Hematopoietic multipotent progenitor cell (in vitro differentiated cells): ENCODE measurements at places on chromosomes 2 and 18. TPM values are rescaled to one million over a fixed set of nuclear protein-coding genes. Genes with fewer than 3 reads are reported as not detected.

GRCh38 chr2:44638649-44639048 is 276.9 kb downstream of the CAMKMT start:
- no peak for DNase-seq

- no peak for DNase-seq
These were observed 42.5 kb downstream of the LYPD1 start for GRCh38 chr2:132627536-132627935.

GRCh38 chr2:240323601-240324291 is 111.7 kb upstream of the GPC1 start:
- no peak for DNase-seq

DNA sequence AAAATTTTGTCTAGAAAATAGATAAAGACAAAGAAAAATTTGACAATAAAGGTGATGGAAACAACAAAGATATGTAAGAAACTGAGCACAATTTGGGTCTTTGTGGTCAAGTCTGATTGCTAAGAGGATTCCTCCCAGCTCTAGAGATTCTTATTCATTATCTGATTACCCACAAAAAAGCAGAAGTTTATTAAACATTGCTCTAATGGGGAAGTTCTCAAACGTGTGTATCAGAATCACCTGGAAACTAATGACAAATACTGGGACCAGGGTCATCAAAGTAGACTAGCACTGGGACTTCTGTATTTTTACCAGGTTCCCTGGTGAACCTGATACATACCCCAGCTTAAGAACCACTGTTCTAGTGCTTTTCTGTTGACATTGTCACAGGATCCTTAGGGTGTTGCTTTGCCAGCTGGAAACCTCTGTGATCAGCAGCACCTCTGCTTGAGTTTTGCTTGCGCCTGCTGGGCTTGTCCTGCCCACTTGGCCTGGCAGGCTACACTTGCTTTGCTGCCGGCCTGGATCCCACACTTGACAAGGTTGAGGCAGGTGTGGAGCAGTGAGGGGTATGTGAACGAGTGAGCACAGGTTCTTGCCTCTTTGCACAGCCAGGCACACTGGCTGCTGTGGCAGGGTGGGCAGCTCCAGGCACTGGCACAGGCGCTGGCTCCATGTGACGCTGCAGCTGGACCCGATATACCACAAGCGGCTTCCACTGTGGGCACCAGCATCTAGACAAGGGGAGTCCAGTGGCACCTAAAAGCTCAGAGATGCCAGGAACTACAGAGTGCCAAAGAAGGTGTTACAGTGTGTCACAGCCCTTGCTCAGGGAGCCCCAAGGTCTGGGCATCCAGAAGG is 6.2 kb upstream of the GORASP2 start:
- no peak for DNase-seq

DNA sequence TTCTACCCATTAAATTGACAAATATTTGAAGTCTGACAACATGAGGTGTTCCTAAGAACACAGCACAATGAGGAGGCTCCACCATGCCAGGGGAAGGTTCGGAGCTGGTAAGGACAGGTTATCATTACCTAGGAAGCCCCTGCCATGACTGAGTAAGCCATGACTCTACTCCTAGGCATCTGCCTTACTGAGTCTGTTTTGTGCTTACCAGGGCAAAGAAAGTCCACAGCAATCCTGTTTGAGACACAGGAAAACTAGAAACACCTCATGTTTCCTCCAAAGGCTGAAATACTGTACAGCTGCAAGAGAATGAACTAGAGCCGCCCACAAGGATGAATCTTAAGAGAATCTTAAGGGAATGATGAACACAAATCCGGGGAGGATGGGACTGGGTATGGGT is 11.6 kb downstream of the TGFBRAP1 start:
- DNase-seq, result no peak

DNA sequence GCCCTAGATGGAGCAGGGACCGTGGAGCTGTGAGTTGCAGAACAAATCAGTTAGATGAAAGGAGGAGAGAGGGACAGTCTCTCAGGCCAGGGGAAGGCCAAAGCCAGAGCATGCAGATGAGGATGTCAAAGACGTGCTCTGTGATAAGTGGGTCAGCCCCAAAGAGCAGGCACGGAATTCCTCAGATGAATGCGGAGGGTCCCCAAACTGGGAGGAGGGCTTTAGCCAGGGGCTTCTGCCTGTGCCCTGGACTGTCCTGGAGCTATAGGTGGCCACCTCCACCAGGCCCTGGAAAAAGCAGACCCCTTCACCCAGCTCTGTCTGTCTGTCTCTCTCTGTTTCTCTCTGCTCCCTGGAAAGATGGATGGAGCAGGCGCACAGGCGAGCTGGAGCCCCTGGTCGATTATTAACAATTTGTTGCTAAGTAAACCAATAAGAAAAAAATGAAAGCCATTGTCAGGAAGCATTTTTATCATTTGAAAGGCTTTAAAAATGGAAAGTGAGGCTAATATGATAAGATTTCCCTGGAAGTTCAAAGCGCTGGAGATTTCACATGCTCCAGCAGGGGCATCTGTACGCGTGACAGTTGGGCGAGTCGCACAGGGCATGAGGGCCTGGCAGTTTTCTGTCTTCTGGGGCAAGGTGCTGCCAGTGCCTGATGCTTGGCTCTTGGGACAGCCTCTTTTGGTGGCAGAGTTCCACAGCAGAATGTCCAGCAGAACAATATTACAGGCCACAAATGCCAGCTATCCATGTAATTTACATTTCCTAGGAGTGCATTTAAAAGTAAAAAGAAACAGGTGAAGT is 241.0 kb downstream of the GLI2 start:
- no peak for DNase-seq

DNA sequence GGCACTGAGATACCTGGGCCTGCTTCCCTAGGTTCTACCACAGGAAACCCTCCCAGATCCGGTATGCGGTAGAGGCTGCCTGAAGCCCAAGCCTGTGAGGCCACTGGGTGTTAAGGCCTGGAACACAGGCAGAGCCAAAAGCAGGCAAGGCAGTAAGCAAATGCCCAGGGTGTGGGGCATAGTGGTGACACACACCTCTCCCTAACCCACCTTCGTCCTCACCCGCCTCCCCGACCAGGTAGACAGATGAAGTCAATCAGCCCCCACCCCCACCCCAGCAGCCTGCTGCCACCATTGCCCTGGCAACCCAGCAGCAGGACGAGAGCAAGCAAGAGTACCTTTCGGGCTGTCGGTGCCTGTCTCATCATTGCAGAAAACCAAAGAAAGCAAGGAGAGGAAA is 6.1 kb downstream of the DCTN1 start:
- no peak for DNase-seq

DNA sequence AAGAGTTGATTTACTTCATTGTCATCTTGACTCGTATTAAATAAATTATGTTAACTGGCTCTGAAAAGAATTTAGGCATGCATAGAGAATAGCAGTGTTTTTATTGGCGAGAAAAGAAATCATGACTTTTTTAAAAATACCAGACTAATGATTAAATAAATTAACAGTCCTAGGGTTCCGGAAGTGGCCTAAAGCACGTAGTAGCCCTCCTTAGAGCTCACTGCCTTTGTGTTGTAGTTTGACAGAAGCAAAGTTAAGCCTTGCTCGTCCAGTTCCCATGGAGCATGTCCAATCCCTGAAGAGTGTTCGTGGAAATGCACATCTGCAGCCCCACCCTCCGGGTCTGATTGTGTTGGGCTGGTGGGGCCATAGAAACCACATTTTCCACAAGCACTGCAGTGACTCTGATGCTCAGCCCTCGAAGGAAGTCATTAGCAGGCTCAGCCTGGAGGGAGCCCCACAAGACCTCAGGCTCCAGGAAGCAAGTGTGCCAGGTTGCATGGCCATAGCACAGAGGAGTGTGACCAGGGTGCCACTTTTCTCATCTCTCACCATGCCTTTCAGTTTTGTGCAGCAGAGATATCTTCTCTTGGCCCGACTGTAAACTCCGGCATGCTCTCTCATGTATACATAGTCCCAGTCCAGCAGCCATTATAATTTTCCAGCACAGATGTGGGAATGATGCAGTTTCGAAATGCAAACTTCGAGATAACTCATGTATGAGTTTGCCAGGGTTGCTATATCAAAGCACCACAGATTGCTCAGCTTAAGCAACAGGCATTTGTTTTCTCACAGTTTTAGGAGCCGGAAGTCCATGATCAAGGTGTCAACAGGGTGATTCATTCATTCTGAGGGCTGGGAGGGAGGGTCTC is 188.6 kb upstream of the SH3BP4 start:
- DNase-seq, result no peak

DNA sequence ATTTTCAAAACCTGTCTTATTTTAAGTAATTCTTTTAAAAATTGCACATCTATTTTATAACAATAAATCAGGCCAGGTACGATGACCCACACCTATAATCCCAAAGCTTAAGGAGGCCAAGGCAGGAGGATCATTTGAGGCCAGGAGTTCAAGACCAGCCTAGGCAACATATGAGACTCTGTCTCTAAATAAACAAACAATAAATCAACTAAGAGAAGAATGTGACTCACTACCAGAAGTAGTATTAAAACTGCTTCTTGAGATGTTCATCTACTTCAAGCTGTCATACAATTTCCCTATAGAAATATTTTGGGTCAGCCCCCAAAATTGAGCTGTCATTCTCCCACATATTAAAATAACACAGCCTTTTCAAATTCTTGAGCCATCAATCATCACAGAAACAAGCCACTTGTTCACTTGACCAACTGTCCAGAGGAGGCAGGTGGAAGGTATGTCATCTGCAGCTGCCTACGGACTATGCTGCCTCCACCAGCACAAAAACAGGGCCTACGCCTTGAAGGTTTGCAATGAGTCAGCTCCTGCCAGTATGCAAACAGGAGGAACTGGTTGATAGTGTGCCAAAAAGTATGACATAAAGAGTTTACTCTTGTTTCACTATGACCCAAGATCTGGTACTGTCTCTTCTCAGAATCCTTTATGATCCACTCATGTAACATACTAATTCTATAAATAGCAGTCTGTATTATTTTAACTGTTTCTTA is 33.6 kb downstream of the KIDINS220 start:
- DNase-seq, result peak; percentile 11

DNA sequence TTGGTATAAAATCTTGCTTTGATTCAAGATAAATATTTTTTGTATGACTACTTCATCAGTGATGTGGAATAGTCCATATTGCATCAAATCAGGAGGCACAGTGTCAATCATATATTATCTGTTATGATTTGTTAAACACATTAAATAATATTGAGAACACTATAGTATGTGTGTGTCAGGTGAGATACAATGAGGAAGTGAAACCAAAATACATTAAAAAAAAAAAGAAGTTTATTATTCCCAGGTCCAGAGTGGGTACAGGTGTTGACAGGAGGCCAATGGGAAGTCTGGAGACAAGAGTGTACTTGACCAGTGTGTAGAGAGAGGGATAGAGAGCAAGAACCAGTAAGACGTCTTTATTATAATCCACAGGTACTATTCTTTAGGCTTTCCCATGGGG is 292.6 kb downstream of the FSIP2 start:
- DNase-seq, result no peak

DNA sequence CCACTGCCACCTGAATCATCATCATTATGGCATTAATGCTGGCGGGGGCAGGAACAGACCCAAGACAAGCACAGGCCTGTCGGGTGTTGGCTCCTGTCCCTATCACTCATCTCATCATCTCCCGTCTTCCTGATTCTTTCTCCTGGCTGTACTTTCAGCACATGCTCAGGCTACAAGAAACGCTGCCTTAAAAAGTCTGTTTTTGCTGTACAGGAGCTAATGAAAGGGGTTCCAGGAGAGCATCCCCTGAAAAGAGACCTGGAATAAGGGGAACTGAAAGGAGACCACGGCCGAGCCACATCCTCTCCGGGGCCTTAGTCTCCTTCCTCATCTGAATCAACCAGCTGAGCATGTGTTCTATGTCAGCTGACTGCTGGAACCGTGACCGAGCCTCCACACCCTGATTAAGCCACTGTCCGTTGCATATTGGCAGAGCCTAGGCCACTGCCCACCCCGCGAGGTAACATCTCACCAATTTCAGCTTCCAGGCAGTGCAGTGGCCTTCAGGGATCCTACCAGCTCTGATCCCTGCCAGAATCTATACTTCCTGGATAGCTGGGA is 62.6 kb downstream of the DNMT3A start:
- DNase-seq, result peak; percentile 70

DNA sequence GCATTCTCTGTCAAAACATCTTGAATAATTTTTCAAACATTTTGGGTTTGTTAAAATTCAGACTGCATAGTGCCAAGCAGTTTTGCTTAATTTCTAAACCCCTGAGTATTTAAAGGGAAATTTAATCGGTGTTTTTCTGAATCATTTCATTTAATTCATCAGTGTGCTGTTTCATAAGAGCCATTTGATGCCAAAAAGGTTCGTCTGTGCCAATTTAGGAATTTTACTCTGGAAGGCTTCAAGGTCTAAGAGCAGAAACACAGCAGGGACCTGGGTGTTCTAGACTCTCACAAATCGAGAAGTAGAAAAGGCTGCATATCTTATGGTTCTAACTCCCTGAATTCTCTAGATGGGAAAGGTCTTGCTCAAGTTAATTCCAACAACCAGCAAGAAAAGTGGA is 311.9 kb upstream of the NT5C1B start:
- no peak for DNase-seq

- DNase-seq, result no peak
These were observed 105.7 kb downstream of the LRRC30 start for GRCh38 chr18:7336623-7337022.

GRCh38 chr18:31225668-31226067 is 63.0 kb upstream of the DSC1 start:
- DNase-seq, result no peak

DNA sequence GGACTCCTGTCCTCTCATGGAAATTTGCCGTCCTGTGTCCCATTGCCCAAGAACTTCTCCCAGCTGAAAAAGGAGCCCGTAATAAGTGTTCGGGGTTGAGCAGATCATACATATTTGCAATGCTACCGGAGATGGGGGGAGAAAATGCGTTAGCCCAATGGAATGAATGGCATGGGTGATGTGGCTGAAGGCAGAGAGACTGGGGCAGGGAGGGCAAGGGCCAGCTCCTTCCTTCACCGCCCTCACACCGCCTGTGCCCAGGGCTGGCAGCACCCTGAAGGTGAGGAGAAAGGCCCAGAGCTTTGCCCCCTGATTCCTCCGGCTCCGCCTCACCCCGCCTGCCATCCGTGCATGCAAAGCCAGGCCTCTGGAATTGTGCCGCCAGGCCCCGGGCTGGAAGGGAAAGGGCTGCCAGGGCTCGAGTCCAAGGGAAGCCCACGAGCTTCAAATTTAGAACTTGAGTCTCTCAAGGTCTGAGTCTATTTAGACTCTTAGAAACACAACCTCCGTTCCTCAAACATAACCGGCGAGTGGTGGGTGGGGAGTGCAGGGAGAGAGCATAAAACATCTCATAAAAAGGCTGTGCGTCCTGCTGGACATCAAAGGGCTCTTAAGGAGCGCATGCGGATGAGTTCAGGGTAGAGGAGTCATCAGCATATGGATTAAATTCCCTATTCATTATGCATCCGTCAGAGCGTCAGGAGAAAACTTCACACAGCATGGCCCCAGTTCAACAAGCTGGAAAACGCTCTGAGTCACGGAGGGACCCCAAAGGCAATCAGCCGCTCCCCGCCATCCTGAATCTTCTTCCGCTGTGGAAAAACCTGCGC is 121.7 kb upstream of the GLI2 start:
- no peak for DNase-seq

Gene GPR55
- total RNA-seq, result 0.81 TPM

Gene EFEMP1
- 0.27 TPM for total RNA-seq

Gene LRRC30
- not detected for total RNA-seq

Gene GKN1
- not detected for total RNA-seq

Gene NCKAP1
- total RNA-seq, result 1.6 TPM

Gene IWS1
- 12.1 TPM for total RNA-seq
